ENCODE measurements at places on chromosomes 3 and 15.

DNA sequence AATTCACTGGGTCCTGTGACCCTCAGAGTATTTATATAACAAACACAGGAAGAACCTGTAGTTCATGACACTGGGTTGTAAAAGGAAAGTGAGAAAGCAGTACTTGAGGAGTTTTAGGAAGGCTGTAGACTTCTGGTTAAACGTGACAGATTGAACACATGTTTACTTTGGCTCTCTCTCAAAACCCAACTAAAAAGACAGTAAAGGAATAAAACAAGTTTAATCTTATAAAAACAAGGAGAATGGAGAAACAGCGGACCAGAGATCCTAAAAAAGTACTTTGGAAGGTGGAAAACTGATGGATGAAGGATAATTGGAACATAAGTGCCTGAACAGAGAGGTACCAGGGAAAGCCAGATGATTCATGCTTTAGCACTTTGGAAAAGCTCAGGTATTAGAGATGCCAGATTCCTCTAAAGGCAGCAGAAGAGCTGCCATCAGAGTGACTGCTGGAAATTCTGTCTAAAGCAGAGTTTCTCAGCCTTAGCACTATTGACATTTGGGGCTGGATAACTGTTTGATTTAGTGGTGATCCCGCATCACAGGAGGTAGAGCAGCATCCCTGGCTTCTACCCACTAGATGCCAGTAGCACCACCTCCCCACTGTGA is 182.9 kb upstream of the RORA start:
- no peak for DNase-seq

DNA sequence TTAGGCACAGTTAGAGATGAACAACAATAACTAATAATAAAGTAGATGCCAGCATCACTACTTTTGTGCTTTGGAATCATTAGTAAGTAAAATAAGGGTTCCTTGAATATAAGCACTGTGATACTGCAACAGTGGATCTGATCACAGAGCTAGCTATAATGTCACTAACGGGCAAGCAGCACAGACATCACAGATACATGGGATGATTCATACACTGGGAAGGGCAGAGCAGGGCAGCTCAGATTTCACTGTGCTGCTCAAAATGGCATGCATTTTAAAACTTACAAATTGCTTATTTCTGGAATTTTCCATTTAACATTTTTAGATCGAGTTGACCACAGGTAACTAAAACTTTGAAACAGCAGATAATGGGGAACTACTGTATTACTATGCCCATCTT is 476.6 kb downstream of the FHIT start:
- no peak for DNase-seq

- no peak for DNase-seq
Measured at GRCh38 chr15:89088605-89089315, 504 bp downstream of the ABHD2 start.

DNA sequence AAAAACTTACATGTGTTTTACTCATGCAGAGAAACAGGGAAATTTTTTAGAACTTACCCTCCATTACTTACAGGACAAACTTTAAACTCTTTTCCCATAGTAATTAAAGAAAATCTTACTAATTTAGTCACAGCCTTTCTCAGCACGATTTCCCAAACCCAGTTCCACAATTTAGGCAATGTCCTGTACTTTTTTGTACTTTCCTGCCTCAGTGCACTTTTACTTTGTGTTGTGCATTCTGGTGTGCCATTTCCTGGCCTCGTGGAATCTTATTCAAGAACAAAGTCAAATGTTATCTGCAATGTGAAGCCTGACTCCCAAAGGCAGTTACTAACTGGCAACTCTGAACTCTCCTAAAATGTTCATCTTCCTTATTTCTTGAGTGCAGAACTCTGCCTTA is 1.9 kb downstream of the SLC33A1 start:
- DNase-seq, result no peak

- DNase-seq, result no peak
Measured at GRCh38 chr3:53074366-53074696, 28.5 kb upstream of the SFMBT1 start.

DNA sequence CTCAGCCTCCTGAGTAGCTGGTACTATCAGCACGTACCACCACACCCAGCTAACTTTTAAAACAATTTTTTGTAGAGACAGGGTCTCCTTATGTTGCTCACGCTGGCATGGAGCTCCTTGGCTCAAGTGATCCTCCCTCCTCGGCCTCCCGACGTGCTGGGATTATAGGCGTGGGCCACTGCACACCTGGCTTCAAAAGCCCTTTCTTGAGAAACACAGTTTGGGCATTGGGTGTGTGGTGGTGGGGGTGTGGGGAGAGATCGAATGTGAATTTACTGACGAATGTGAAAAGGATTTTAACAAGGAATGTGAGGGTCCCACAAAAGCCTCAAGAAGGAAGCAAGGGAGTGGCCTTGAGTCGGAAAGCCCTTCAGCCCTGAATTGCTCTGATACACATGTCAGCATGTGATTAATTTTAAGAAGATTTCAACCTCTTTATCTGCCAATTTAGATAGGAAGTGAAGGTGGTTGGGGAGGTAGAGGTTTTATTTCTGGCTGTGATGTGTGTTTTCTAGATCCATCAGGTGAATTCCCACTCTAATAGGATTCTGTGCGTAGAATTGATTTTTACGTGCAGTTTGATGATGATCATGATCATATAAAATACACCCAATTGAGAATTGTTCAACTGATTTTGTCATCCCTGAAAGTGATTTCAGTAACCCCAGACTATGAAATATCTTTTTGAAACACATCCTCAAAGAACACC is 1.1 kb downstream of the CCR4 start:
- DNase-seq, result no peak

DNA sequence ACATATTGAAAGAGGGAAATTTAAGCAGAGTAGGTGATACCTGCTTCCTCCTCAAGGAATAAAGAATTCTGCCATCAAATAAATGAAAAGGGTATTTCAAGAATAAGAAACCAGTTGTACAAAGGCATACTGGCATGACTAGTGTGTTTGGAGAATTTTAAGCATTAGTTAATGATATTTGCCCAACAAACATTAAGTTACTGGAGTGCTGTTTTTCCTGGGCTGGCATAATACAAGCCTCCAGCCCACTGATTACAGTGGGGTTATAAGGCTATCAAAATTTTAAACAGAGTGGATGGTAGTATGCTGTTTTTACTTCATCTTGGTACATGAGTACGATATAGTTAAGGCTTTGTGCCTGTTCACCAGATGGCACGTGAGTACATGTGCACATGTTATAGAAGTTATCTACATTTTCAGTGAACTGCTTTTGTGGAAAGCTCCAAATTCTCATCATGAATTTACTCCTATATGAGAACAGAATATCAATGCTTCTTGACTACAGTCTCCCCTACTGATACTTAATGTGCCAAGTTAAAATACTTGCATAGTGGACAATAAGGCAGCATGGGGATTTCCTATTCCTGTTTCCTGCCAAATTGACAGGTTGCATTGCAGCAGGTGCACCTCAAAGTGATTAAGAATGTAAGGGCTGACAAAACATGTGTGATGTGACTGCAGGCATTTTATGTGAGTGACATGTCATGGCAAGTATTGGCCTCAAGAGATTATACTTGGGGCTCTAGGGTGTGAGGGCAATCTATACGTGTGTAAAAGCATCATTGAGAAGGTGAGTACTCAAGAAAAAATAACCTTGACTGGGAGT is 14.9 kb downstream of the NAALADL2 start:
- DNase-seq, result no peak

DNA sequence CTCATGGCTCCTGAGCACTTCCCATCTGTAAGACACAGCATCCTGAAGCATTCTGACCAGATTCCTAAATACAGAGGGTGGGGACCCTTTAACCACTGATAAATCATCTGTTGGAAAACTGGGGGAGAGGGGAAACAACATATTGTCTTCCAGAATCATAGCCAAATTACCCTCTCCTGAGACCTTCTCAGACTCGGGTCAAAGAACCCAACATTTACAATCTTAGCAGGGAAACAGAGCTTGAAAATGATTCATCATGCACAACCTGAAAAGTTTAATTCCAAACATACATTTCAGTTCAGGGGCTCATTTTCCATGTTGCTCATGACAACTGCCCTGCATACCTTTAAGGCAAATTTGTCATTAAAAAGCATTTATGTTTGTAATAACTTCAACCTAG is 48.5 kb upstream of the TSPAN3 start:
- no peak for DNase-seq

GRCh38 chr3:74027121-74027520 is 402.4 kb upstream of the PDZRN3 start:
- no peak for DNase-seq

- DNase-seq, result no peak
Measured at GRCh38 chr3:184180165-184180564, 5.5 kb downstream of the AP2M1 start.

GRCh38 chr3:127092368-127092767 is 100.6 kb upstream of the PRR23E start:
- DNase-seq, result no peak

DNA sequence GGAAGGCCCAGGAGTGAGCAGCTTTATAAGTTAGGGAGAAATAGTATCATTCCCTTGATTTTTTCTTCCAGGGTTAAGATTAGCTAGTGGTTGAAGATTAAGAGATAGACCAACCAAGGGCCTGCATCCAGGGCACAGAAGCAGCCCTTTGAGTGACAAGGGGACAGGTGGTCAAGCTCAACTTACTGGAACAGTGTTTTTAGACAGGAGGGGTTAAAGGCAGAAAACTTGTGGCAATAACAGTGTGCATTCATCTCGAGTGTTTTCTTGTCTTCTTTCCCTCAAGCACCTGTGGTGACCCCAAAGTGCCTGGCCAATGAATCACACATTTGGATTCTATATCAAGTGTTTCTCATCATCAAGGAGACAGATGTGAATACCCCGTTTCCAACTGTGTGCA is 267.5 kb downstream of the PDCD6IP start:
- DNase-seq, result no peak

GRCh38 chr15:66923438-66923881 is 141.9 kb upstream of the SMAD3 start:
- no peak for DNase-seq

DNA sequence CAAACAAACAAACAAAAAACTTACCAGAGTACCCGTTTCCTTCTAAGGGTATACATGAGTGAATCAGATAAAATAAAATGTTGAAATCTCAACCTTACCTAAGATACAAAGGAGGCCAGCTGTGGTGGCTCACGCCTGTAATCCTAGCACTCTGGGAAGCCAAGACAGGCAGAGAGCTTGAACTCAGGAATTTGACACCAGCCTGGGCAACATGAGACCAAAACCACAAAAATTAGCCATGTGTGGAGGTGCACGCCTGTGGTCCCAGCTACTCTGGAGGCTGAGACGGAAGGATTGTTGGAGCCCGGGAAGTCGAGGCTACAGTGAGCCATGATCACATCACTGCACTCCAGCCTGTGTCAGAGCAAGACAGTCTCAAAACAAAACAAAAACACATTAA is 11.0 kb upstream of the FAM219B start:
- DNase-seq, result no peak

DNA sequence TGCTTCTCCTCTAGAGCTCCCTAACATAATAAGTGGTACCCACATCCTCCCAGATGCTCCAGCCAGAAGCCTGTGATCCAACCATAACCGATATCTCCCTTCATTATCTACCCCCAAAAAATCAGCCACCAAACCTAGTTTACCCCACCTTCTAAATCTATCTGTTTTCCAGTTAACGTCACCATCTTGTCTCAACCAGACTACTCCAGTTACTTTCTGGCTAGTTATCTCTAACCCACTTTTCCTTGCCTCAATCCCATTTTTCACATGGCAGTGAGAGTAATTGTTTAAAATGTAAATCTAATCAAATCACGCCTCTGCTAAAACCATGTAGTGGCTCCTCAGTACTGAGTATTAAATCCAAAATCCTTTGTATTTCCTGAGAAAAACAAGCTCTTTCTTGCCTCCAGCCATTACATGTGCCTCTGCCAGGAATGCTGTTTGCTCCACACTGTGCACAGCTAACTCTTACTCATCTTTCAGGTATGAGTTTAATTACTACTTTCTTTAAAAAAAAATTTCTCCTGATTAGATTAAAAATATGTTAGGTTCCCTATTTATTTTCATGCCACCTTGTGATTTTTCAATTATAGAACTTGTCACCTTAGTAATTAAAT is 15.4 kb downstream of the CCDC54 start:
- no peak for DNase-seq

DNA sequence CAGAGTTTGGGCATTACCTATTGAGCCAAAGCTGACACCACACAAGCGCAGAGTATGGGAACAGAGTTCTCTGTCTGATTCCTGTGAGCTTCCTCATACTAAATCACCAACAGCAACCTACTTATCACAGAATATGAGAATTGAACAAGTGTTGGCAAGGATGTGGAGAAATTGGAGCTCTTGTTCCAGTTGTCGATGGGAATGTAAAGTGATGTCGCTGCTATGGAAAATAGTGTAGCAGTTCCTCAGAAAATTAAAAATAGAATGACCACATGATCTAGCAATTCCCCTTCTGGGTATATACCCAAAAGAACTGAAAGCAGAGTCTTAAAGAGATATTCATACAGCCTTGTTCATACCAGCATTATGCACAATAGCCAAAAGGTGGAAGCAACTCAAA is 33.4 kb downstream of the CD86 start:
- no peak for DNase-seq

GRCh38 chr15:47844437-47844836 is 127.1 kb downstream of the SEMA6D start:
- no peak for DNase-seq

DNA sequence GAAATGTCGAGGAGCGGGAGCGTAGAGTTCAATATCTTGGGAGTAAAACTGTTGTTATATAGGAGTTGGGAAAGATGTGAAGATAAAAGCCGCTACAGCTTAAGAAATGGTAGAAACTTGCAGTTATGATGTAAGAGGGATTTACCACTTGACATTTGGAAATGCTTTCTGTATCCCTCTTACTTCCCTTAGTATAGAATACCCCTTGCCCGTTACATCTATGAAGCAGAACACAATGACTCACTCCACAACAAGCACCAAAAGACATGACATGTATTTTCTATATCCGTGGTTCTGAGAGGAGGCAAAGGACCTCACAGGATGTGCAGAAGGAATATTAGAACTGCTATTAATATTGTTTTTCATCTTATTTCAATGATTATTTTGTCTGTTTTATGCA is 254.2 kb upstream of the NR2F2 start:
- DNase-seq, result no peak

GRCh38 chr3:44511238-44511566 is 33.7 kb upstream of the ZNF445 start:
- DNase-seq, result no peak

GRCh38 chr3:10962481-10963036 is 30.0 kb upstream of the SLC6A1 start:
- no peak for DNase-seq

Data from cortex of kidney (tissue), 1 donor.